ENCODE measurements at places on chromosomes 5 and 9.

- DNase-seq: no peak
Measured at GRCh38 chr5:179060116-179061008, at the start of gene ZNF354C. Gene ZNF354C (plus strand): TSS chr5:179060373. CDS start chr5:179062069, 1,696 bp downstream.

- DNase-seq: no peak
Measured at GRCh38 chr5:172565455-172565854, 75.6 kb upstream of the NEURL1B start.

DNA sequence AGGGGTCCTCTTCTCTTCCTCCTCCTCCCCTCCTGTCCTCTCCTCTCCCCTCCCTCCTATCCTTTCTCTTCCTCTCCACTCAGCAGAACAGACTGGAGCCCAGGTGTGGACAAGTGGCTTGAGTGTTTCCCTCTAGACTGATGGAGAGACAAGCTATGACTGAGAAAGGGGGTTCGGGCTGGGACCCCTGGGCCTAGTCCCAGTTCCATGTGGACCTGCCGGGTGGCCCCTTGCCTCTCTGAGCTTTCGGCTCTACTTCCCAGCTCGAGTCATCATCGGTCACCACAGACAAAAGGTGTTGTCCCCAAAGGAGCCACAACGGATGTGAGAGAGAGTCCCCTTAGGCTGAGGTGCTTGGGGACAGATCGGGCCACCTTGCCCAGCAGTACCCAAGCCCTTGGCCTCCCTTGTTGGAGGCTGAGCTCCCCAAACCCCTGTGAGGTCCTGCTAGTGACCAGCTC, 3.4 kb upstream of the RXRA start:
- no peak for DNase-seq

DNA sequence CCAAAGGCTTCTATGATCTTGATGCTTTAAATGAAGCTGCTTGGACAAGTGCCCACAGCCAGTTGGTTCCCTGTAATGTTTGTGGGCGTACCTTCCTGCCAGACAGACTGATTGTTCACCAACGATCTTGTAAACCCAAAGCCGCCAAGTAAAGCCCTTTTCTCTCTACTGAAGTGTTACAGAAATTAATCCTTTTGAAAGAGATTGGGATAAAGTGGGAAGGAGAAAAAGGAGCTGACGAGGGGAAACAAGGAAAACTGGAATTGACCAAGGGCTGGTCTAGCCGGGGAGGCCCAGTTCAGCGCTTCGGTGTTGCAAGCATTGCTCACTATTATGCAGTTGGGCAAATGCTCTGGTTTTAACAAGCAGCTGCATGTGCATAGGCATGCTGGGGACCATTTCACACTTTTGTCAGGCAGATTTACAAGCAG, 53.2 kb downstream of the ZNF474 start:
- DNase-seq: no peak

- DNase-seq: no peak
Measured at GRCh38 chr5:116451905-116452450, 122.6 kb downstream of the SEMA6A start.

DNA sequence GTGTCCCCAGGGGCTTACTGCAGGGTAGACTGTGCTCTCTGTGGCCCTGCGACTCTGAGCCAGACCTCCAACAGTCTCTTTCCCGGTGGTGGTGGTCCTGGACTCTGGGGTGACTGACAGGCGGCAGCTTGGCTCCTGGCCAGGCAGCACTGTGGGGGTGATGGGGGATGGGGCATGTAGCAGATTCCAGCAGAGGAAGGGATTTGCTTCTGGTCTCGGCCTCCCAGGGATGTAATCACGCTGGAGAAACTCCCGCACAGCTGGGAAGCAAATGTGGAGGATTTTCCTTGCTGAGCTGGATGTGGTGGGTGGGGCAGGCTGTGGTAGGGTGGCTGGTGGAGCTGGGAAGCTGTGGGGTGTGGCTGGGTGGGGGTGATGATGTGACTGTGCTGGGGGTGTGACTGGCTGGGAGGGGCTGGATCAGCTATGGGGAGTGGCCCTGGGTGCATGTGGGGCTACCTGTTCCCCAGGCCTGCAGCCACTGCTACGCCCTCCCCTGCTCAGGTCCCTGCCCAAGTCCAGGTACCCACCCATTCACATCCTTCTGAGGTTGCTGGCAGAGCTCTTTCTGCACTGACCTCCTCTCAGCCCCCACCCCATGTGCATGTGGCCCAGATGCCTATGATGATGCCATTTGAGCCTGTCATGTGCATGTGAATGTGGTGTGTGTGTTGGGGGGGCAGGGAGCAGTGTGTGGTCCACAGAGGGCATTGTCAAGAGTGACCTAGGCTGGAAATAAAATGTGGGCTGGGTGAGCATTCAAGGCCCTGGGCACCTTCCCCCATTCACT, 3.8 kb downstream of the NDST1 start:
- no peak for DNase-seq

DNA sequence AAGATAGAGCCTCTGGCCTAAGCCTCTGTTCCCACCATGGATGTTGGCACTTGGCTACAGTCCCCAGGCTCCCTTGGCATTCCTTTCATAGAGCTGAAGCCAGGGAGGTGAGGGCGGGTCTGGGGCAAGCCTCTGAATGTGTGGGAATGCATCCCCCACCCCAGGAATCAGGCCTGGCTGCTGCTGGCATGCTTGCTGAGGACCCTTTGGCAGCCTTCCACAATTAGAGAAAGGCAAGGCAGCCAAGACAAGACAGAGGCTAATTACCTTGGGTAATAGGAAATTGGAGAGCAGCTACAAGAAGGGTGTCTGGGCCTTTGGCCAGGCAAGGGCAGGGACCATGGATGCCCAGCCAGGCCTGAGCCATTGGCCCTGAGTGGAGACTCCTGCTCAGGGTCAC, 204.4 kb upstream of the TRIM32 start:
- DNase-seq: no peak

GRCh38 chr5:157511651-157512644, 51.9 kb downstream of the NIPAL4 start:
- no peak for DNase-seq

DNA sequence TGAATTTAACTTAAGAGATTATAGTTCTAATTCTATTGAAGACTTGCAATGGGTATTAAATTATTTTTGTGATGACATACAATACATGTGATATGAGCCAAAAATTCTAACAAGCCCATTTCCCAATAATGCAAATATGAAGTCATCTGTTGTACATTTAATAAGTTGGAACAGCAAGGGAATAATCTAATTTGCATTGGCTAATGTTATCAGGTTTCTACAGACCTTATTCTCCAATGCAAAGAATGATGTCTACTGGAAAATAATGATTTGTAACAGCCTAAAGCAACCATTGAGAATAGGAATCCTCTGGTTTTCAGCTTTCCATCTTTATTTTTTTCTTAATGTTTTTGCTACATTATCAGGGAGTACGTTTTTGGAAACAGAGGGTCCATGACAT, 89.1 kb upstream of the MINAR2 start:
- DNase-seq: no peak

GRCh38 chr9:90007516-90008440, 403.0 kb downstream of the GADD45G start:
- no peak for DNase-seq

- no peak for DNase-seq
Measured at GRCh38 chr5:59293700-59294099, 599.8 kb downstream of the PDE4D start.

- no peak for DNase-seq
Measured at GRCh38 chr9:97845130-97845529, 7.9 kb upstream of the FOXE1 start.

GRCh38 chr5:179906795-179907555, 722 bp downstream of the TBC1D9B start:
- no peak for DNase-seq

DNA sequence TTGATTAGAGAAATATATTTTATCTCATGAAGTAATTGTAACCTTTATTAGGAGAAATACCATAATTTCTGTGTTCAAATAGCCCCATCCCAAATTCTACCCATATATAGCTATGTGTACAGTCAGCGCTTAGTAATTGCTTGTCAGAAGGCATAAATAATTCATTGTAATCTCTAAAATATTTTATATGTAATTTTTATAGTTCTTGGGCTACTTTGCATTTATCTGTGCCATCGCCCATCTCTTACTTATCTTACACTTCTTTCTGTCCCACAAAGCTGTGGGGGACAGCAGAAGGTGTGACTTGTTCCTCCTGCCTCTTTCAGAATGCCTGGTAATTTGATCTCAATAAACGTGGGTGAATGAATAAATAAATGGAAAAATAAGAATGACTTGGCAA, 5.5 kb downstream of the ADAMTSL1 start:
- DNase-seq: no peak

DNA sequence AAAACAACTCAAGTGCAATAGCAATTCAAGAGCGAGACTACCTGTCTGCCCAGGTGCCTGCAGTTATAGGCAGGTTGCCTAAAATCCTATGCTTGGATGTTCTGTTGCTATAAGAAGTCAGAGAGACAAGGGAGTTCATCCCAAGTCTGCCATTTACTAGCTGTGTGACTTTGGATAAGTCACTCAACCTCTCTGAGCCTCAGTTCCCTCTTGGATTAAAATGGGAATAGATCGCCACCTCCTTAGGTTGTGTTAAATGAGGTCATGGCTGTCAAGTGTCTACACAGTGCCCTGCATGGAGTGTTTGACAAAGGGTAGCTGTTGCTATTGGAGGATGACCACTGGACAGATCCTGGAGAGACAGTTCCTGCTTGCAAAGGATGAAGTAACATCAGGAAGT, 1.3 kb upstream of the ZBTB34 start:
- DNase-seq: no peak

GRCh38 chr5:180071531-180072255, at the start of gene RNF130:
Gene RNF130 (minus strand): TSS chr5:180071759. CDS start chr5:180071702, 57 bp downstream.
- peak; percentile 19 for DNase-seq

DNA sequence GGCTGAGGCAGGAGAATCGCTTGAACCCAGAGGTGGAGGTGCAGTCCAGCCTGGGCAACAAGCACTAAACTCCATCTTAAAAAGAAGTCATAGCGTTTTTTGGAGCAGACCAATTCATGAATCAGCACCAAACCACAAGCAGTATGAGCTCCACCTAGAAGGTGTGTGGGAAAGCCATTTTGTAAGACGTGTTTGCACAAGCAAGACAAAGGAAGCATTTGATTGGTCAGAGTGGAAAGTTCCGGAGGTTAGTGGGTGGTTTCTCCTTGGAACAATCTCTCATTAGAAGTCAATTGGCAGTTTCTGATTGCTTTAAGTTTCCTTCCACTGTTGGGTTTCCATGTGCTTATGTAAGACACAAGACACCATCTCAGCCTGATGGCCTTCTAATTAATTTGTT, 5.0 kb downstream of the SRD5A1 start:
- no peak for DNase-seq

- DNase-seq: no peak
Measured at GRCh38 chr5:67319935-67320725, 123.5 kb upstream of the CD180 start.

- DNase-seq: no peak
Measured at GRCh38 chr5:139798883-139799282, 3.3 kb downstream of the PSD2 start.

DNA sequence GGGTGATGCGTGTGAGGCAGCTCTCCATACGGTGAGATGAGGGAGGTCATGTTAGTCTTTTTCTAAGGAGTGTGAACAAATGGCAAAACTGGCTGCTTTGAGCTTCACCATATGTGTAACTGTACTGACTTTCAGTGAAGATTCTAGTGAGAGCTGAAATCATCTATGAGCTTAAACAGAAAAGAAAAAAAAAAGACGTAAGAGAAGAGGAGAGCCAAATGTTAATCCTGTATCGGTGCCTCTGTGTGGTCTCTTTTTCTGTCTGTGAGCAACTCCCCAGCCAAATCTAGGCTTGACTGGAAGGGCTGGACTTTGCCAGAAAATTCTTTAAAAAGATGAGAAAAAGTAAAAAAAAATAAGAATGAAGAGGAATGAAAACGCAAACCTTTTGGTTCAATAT, 209.7 kb upstream of the TUT7 start:
- no peak for DNase-seq

DNA sequence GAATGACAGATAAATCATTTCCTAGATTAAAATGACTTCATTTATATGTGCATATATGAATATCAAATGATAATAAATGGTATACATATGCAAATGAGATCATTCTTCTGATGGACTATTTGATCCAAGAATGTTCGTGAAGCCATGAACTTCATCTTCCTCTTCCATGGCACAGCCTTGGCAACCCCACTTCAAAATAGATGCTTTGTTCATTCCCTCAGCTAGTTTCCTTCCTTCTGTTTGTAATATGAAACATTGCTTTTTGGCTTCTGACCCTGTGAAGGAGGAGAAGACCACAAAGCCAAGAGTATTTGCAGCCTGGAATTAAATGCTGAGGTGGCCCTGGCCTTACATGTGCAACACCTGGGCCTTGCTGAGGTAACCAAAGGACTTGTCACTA, 106.8 kb upstream of the LIFR start:
- DNase-seq: no peak

- DNase-seq: no peak
Measured at GRCh38 chr5:89015409-89015808, 132.4 kb upstream of the MEF2C start.

DNA sequence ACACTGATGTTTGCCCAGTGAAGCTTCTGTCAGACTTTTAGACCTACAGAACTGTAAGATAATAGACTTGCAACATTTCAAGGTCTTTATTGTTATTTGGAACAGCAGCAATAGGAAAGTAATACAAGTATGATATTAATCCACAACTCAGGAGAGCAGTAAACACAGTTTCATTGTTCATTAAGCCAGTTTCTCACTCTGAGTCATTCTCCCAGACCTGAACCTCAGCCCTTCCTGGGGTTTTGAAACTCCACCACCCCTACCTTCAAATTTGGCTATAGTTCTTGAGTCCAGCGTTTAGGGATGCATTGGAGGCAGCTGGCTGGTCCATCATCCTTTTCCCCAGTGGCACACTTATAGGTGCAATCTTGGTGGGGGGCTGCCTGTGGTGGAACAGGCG, 203.2 kb downstream of the RAB3C start:
- DNase-seq: no peak

DNA sequence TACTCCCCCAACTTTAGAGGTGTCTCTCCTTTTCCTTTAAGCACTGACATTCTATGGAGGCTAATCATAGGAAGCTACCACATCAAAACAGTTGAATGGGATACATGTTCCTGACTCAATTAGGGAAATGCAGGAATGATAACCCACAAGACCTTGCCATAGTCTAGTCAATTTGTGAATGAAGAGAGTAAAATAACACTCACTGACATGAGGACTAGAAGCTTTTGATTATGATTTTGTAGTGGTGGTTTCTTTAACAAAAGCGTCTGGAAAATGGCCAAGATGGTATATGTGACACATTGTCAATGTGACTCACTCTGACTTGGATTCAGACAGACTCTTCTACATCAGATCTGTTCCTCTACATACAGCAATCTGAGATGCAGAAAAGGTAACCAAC, 13.7 kb upstream of the PRELID2 start:
- no peak for DNase-seq

DNA sequence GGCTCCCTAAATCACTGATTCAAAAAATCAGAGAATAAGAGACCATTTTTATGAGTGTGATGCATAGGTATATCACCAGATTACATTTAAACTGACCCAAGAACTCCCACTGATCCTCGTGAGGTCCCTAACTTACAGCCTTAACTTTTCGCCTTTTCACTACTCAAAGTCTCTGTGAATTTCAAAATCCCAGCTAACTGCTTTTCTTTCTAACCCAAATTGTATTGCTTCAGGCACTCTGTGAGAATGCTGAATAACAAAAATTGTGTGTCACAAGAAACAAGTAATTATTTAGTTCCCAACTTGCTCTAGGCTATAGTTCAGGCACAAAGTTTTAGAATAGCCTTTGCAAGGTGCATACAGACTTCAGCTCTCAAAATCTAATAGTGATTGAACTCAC, 368.6 kb downstream of the CHSY3 start:
- no peak for DNase-seq

- DNase-seq: no peak
Measured at GRCh38 chr5:158050421-158050820, 191.5 kb upstream of the CLINT1 start.

Data from GM12878 (cell line).